ENCODE measurements at places on chromosomes 2 and 18.

DNA sequence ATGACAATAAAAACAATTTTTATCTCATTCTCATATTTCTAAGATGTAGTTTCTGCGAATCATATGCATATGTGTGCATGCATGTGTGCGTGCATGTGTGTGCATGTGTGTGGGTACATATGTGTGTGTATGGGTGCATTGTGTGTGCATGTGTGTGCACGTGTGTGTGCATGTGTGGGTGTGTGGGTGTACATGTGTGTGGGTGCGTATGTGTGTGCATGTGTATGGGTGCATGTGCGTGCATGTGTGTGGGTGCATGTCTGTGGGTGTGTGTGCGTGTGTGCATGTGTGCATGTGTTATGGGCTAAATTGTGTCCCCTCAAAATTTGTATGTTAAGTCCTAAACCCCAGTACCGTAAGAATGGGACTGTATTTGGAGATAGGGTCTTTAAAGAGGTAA lies 49.3 kb downstream of the COL6A3 start:
- no peak for DNase-seq

DNA sequence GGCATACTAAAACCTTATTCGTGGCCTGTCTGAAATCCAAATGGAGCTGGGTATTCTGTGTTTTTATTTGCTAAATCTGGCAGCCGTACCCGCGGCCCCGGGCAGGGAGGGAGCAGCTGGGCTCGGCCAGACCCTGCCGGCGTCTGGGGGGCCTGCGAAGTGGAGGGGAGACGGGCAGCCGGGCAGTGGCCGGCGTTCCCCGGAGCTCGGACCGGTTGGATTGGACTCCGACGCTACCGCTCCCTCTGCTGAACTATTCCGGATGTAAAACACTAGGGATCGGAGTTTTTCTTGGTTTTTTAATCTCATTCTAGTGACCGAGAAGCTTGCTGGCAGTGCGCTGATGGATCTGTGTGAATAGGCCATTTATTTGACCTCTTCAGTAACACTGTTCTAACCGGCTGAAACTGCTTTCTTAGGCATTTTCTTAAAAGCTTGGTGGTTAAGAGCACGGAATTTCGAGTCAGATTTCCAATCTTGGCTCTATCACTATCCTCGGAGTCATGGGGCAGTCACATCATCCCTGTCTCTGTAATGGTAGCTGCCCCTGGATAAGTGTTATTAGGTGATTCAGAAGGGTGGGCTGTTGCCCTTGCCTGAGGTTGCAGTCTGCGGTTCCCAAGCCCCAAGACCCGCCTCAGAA lies 694 bp downstream of the UNC50 start:
- peak; percentile 27 for DNase-seq

DNA sequence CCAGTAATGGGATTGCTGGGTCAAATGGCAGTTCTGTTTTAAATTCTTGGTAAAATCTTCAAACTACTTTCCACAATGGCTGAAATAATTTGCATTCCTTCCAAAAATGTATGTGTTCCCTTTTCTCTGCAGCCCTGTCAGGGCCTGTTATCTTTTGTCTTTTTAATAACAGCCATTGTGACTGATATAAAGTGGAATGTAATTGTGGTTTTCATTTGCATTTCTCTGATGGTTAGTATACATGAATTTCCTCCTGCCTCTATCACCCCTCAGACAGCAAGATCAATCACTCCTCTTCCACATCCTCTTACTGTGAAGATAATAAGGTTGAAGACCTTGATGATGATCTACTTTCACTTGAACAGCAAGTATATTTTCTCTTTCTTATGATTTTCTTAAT lies 304.8 kb upstream of the FSIP2 start:
- DNase-seq = no peak

DNA sequence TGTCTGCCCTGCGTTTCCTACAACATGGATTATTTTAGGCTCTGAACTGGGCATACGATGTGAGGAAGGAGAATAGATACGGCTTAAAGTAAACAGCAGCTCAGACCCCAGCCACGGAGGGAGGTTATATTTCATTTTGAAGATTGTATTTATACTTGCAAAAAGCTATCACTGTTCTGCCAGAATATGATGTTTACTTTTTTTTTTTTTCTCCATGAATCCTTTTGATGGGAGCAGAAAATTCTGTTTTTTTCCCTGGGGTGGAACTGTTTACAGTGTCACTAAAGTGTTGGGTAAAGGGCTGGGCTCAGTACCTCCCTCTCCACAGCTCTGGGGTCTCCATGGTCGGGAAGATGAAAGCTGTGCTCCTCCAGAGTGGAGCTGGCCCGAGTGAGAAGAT lies 13.1 kb downstream of the PCARE start:
- no peak for DNase-seq

DNA sequence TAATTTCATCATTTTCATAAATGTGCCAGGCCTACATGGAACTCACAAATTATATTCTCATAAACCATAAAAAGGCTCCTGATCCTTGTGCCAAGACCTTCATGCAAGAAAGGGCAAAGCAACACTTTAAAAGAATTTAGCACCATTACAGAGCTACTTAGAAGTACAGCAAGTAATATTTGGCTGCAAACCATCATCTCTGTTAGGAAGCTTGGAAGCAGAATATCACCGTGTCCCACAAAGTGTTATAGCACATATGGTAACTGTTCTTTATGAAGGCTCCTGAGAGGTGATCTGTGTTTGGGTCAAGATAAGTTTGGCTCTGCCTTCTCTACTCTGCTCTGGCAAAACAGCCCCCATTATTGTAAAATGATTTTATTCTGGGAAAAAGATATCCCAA lies 59.7 kb upstream of the KCNJ3 start:
- DNase-seq = no peak

- no peak for DNase-seq
These were observed 383.1 kb downstream of the TSN start for GRCh38 chr2:122138561-122138960.

DNA sequence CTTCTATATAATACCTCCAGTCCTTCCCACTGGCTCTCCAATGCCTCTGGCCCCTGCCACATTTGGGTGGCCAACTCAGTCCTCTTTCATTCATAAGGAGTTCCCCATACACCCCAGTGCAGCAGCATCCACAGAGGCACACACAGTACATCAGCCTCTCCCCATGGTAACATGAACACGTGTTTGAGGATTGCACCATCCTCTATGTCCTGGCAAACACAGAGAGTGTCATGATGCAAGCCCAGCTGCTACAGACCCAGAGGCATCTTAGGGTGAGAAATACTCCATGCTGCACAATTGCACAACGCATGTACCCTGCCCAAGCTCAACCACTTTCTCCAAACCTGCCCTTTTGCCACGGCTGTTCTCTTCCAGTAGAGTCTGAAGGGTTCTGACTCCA lies 11.5 kb downstream of the IGFBP5 start:
- no peak for DNase-seq

- DNase-seq = no peak
These were observed 84.7 kb downstream of the ASAP2 start for GRCh38 chr2:9291331-9291730.

DNA sequence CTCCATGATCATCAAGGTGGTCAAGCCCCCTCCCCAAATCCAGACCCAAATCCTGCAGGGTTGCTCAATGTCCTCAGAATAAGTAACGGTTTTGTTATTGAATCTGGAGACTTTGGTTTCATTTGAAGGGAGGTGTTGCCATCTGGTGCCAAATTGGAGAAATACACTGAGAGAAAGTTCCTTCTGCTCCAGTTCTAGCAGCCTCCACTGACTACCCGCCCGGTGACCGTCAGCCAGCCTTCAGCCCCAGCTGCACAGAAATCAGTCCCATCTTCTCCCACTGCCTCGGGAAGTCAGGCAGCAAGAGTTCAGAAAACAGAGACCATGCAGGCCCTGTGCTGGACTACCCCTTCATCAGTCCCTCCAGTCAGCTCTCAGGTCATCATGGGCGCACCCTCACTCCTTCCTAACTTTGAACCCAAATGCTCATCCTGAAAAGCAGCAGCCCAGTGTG lies 38.7 kb downstream of the PKDCC start:
- peak; percentile 77 for DNase-seq

Data from GM20000 (cell line).